ENCODE measurements at places on chromosomes 4 and X.

DNA sequence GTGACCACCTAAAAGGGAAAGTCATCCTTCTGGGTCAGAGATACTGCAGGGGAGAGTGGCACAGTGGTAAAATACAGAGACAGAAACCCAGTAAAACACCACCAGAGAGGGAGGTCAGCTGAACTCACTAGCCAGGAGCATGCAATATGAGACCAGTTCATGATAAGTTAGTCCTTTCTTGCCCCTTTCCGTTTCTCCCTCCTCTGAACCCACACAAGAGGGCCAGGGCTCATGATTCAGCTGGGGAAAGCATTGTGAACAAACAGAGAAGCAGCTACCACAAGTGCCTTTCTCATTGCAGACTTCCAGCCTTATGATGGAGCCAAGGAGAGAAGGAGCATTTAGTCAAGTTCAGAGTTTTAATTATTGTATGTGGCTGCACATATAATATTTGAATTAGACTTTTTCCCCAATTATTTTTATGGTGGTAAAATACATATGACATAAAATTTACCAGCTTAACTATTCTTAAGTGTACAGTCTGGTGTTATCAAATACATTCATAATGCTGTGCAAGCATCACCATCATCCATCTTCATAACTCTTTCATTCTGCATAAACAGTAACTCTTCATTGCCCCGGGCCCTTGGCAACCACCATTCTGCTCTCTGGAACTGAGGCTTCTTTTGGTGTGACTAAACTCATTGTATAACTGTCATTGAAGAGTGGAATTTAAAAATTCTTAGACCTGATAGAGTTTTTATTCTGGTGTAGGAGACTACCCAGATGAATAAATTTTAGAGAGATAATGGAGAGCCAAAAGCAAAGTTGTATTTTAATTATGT lies 114.6 kb downstream of the DDIT4L start:
- no peak for DNase-seq

DNA sequence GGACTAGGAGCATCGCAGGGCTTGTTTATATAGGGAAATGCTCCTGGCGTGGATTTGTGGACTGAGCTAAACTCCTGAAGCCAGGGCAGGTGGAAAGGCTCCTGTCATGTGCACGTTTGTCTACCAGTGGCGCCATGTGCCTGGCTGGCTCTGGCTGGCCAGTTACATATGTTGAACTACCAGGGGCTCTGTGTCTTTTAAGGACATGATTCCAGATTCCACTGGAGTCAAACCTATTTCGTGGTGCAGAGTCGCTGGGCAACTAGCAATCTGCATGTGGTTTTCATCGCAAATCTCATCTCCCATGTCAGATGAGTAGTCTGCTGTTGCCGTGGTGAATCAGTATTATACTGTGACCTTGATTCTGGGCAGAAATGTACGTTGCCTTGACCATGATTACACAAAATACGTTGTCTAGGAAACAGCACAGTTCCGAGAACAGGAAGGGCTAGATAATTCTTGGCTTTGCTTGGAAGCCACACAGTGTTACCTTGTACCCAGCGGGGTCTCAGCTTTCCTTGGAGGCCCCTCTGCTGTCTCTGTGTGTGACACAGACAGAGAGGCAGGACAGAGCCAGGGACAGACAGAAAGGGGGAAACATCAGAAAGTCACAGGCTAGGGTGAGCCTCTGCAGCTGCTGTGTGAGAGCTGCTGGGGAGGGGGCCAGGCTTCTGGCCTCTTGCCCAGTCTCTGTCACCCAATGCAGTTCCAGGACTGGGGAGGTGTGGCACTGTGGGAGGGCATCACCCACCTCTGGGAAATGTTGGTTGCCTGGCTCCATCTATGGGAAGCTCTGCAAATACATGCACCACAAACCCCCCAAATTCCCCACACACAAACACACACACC lies 19.2 kb downstream of the PNMA6E start:
- DNase-seq: no peak

DNA sequence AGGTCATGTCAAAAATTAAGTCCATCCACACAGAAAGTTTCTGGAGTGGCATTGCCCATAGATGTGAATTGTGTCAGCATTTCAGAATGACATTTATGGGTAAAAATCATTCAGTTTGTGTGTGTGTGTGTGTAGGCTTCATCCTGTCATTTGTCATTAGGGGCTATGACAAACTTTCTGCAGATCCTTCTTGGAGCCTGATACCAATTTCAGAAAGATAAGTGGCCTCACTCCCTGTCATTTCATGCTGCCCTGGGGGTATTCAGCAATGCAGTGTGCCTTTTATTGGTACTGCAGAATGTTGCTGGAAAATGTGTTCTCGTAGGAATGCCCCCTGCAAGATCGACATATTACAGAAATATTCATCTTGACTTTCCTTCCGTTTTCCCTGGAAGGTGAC lies 659.7 kb downstream of the NLGN4X start:
- DNase-seq: no peak

DNA sequence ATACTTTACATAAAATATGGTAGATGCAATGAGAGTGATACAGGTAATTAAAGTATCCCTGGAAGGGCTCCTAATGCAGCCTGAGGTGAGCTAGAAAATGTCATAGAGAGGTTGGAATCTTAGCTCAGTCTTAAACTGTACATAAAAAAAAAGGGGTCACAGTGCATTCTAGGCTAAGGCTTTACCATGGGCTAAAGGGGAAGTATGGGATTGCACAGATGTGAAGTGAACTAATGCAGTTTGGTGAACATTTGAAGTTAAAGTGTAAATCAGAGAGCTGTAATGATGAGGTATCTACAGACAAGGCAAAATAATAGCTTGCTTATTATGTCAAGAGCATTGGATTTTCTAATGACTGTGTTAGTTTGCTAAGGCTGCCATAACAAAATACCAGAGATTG lies 405.9 kb downstream of the ADGRL3 start:
- DNase-seq: no peak

- no peak for DNase-seq
Observed at GRCh38 chr4:164379694-164380093, 374.2 kb upstream of the SMIM31 start.

- DNase-seq: no peak
Observed at GRCh38 chr4:118757761-118758251, 72.6 kb downstream of the METTL14 start.

GRCh38 chr4:164154416-164154815 lies 599.5 kb upstream of the SMIM31 start:
- DNase-seq: no peak

- DNase-seq: no peak
Observed at GRCh38 chr4:140154572-140154891, 548 bp upstream of the MAML3 start.

- no peak for DNase-seq
Observed at GRCh38 chr4:138925495-138925894, 90.1 kb upstream of the NOCT start.

- no peak for DNase-seq
Observed at GRCh38 chr4:98202907-98203306, 58.3 kb upstream of the RAP1GDS1 start.

- DNase-seq: no peak
Observed at GRCh38 chr4:81566161-81566591, 94.5 kb upstream of the RASGEF1B start.

All from RWPE2 (cell line).